Activated CD8-positive, alpha-beta memory T cell treated with anti-CD3 and anti-CD28 coated beads for 1 hour (primary cell): ENCODE measurements at places on chromosomes 12 and 14.

DNA sequence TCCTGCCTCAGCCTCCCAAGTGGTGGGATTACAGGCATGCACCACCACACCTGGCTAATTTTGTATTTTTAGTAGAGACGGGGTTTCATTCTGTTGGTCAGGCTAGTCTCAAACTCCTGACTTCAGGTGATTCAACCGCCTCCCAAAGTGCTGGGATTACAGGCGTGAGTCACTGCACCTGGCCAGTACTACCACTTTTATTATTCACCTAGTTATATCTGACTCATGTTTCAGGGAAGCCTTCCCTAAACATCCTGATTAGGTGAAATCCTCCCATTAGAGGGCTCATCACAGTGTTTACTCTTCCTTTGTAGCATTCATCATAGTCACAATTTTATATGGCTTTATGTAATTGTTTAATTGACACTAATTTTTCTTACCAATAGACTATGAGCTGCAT lies 295.3 kb upstream of the SOX5 start:
- no peak for DNase-seq

- DNase-seq = no peak
Measured at GRCh38 chr14:67516676-67517075, 16.4 kb upstream of the PLEKHH1 start.

DNA sequence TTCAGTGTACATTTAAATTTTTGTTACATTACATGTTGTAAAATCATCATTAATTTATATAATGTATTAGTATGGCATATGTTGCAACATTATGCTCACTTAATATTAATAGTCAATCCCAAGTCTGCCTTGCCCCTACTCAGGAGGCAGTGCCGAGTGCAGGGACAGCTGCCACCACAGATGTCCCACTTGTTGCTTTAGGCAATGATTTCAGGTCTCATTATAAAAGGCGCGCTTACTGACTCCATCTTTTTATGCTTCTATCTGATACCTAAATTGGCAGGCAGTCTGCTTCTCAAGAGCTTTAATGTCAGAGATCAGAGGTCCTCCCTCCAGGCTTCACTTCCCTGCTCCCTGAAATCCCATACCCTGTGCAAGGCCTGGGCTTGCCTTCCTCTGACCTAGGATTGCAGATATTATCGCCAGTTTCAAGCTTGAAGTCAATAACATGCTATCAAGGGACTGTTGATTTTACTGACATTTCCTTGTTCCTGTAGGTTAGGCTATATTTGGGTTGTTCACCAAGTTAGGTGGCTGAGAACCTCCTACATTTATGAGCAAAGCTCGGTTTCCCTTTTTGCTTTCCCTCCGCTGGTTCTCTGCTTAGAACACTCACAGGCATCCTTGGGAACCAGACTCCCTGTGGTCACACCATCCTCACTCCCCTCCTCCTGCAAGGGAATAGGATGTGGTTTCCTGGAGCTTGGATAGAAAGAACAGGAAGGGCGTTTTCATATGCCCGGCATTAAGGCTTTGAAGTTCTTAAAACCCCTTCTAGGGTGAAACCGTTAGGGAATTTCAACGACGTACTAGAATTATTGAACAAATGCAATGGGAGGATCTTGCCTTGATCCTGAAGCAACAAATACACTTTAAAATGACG lies 208.4 kb upstream of the FKBP4 start:
- DNase-seq = no peak

DNA sequence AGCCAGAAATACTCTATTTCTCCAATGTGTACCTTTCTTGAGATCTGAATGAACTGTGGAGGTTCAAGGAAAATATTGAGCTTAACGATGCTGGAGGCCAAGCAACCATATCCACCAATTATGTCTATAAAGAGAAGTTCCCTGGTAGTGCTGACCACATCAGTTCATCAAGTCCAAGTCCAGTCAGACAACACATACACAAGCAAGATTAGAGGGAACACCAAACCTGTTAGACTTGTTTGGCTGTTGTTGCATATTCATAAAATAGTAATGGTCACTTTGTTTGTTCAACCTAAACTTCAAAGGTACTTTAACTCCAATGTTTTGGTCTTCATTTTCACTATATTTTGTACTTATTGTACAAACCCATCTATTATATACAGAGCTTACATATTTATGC lies 81.6 kb downstream of the LMO3 start:
- no peak for DNase-seq

GRCh38 chr14:97707603-97708002 lies 910.4 kb downstream of the VRK1 start:
- no peak for DNase-seq

GRCh38 chr12:19605720-19606119 lies 166.4 kb downstream of the AEBP2 start:
- DNase-seq = no peak

GRCh38 chr12:108634341-108634751 lies 652 bp upstream of the SELPLG start:
- no peak for DNase-seq

DNA sequence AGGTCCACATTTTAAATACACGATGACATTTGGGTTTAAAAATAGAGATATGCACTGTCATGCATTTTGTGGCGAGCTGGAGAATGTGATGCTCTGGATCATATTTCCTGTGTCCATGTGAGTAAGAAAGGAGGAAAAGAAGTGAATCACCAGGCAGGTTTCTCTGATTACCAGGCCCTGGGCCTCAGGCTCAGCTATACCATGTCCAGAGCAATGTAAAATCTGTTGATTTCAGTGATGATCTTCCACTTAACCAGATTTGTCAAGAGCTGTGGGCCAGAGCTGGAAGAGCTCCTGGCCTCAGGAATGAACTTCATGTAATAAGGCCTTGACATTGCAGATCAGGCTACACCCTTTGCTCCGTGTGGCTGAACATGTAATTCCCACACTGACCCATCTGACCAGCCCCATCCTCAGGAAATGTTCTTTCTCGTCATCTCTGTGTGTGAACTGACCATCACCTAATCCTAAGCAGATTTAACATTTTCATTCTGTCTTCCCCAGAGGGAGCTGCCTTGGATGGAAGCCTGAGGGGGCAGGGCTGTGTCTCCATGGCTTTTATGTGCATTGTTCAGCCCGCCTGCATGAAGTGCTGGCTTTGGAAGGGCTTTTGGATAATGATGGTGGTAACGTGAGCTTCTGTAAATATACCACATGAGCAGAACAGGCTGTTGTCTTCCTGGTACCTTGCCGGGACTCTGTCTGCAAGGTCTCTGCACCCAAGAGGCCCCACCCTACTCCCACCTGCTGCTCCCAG lies 54.5 kb downstream of the CRACR2A start:
- DNase-seq = no peak

DNA sequence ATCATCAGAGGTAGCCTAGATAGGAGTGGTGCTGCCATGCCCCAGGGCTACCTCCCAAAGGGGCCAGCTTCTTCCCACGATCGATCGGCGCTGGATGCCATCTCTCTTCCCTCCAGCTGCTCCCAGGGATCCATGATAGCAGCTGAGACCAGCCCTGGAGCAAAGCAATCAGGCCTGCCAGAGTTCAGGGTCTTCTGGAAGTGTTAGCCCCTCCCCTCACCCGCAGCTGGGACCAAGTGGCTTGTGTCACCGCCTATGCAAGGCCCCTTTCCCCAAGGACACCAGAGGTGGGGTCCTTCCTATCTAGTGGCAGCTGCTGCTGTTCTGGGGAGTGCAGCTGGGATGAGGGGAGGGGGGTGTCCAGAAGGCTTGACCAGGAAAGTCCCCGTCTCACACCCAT lies 87.0 kb downstream of the IRF2BPL start:
- no peak for DNase-seq

DNA sequence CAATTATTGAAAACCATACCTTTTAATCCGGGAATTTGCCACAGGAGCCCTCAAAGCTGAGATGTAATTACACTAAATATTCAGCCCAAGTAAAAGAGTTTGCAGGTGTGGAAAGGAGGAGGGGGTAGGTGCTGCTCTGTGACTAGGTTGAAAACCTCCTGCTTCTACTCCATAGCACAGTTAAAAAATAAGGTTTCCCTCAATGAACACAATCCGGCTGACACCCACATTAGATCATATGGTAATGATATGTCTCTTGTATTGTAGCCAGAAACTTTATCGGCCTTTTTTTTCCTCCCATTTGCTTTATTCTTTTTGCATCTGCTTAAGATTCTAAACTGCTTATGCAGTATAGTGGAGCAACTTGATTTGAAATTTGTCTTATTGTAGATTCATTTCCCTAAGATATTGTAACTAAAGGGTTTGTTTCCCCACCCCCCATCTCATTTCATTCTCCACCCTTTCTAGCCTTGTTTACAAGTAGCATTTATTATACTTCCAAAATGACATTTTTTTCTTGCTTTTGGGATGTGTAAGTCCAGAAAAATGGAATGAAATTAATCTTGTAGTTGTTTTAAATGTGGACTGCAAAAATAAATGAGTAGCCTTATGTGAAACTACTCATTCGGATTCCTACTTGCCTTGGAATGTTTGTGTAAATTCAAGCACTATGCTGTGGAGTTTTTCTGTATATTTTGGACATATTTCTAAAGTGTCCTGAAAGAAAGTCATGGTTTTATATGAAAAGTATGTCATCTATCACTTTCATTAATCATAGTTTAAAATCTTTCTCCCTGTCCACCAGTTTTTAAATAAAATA lies at the start of gene DCN:
Gene DCN, minus strand, starts transcription at position 182 of the 820 bp plus-strand sequence. CDS start 4,265 bp downstream, outside the sequence.
- no peak for DNase-seq
